ENCODE measurements at places on chromosomes 7 and 10.

DNA sequence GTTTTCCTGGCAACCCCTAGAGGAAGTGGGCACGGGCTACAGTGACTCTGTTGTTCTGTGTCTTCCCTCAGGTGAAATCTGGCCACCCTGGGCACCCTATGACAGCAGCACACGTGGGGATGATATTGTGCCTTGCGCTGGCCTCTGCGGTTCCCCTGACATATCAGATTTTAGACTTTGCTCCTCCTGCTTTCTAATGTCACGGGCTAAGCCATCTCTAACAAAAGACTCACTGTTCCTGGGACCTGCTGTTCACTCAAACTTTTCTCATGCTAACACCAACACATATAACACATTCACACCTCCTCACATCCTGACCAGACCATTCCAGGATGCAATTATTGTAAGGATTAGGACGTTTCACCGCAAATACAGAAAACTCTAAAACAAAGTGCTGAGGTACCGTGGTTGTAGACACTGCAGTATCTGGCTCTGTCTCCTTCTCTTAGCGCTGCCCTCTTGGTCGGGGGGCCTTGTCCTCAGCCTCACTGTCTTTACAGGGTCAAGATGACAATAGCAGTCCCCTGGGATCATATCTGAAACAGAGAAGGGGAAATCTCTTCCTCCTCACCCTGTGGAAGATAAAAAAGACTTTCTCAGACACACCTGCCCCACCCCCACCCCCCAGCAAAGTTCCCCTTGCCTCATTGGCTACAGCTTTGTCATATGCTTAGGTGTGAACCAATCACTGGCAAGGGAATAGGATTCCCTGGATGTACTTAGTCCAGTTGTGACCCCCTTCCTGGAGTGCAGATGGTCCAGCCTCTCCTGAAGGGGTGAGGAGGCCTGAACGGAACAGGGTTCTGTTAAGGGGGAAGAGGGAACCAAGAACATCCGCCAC, 14.1 kb downstream of the CHN2 start:
- DNase-seq: no peak

GRCh38 chr7:112060625-112061024, 145.6 kb downstream of the DOCK4 start:
- DNase-seq: no peak

DNA sequence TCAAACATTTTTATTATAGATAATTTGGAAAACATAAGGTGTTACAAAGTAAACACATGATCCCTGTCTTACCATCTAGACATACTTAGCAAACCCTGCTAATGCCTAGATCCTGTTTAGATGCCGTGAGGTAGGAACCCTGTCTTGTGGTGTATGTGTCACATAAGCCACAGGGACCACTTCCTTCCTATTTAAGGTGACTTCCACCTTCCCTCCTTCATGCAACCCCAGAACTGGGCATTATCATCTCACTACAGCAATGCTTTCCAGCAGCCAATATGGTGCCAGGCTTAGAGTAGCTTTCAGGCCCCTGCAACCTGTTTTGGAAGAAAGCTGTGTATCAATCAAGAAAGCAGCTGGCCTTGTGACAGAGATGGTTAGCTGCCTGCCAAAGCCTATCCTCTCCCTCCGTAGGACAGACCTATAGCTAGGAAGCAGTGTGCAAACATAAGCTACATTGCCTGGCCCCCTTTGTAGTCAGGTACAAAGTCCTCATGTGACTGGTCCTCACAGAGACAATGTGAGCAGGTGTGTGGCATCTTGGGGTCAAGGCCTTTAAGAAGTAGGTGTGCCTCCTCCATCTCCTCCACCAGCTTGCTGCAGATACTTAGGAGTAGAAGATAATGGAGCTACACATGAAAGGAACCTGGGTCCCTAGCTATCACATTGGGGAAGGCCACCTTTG, 146.8 kb downstream of the SPAG6 start:
- no peak for DNase-seq

- no peak for DNase-seq
Observed at GRCh38 chr7:81457852-81458522, 311.9 kb downstream of the HGF start.

DNA sequence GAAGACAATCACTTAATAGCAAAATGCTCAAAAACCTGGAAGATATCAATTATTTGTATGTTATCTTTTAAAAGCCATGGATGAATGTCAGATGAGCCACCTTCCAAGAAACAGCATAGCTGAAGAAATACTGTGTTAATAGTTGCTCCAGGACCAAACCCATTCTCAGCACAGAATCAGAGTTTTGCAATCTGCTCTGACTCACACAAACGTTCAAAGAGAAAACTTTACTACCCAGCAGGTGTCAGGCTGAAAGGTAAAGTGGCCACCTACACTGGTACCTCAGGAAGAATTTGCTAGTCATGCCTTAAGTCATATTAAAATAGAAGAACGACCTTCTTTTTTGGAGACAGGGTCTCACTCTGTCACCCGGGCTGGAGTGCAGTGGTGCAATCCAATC, 526.5 kb downstream of the PARD3 start:
- no peak for DNase-seq

DNA sequence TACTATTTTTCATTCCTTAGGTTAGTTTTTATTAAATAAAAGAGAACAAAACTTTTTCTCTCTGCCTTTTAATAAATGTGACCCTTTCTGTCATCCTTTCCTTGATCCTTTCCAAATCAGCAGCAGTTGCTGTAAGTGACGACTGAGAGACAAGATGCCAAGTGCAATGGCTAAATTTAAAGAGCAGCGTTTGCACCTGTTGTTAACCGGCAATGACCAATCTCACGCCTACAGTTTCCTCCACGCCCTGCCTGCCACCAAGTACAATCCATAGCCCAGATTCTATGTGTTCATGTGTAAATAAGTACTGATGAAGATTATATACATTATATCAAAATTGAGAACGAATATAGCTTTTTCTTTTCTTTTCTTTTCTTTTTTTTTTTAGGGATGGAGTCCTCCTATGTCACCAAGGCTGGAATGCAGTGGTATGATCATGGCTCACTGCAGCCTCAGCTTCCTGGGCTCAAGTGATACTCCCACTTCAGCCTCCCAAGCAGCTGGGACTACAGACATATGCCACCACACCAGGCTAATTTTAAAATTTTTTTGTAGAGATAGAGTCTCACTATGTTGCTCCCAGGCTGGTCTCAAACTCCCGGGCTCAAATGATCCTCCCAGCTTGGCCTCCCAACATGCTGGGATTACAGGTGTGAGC, 6.5 kb upstream of the MCU start:
- DNase-seq: no peak

- no peak for DNase-seq
Observed at GRCh38 chr7:119935418-119936025, 337.5 kb upstream of the KCND2 start.

DNA sequence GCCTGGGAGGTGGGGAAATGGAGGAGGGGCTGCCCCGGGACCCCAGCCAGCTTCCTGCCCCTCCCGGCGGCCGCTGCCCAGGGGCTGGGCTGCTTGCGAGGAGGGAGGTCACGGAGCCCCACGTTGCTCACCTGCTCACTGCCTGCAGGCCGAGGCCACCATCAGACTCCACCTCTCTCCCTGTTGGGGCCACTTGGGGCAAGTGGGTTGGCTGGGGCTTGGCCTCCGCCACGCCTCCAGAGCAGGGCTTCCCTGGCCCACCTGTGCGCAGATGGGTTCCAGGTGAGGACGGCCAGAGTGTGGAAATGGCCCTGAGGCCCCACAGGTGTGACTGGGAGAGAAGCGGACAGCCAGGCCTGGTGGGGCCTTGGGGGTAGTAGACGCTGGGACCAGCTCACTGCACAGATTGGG, 82.8 kb upstream of the DIP2C start:
- no peak for DNase-seq

GRCh38 chr7:2198206-2198605, 34.5 kb downstream of the MAD1L1 start:
- DNase-seq: no peak

DNA sequence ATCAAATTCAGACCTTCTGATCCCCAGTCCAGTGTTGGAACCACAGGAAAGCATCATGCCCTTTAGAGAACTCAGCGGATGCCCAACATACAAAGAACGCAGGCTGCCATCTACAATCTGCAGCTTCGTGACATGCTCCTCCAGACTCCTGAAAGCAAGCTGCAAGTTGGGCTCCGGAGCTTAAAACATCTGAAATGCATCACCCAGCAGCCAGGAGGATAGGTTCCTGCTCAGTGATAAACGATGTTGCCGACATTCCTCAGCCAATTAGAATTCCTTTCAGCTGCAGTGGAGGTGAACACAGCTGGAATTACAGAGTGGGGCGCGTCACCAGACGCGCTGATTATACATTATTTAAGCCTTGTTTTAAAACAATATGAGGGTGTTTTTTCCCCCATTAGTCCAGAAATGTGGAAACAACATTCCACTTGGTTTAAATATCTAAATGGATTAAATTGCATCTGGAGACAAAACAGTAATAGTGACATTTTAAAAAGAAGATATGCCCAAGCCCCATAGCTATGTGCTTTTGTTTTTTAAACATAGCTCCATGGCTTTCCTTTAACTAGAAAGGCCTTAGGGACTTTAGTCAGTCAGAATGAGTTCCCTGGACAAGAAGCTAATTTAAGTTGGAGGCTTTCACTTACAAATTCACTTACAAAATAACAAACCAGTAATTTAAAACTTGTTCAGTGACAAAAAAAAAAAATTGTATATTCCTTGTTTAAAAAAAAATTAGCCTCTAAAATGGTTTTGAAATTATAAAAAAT, 6.3 kb downstream of the SMURF1 start:
- no peak for DNase-seq

GRCh38 chr7:113921363-113921762, 2.6 kb upstream of the PPP1R3A start:
- DNase-seq: no peak

- no peak for DNase-seq
Observed at GRCh38 chr10:48838834-48839233, 100.8 kb downstream of the LRRC18 start.

DNA sequence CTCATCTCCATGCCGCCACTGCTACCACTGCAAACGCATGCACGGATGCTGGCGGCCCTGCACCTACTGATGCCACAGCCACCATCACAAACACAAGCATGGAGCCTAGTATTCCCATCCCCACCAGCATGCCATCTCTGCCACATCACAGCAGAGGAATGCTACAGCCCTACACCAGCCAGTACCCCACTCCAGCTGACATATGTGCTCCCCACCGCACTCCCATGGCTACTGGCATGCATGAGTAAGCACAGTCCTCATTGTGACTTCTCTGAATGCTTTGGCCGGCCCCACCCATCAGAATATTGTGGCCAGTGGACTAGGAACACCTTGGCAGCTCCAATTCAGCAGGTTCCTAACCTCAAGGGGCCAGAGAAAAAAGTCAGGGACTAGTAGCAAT, 705.5 kb downstream of the POM121L12 start:
- no peak for DNase-seq

DNA sequence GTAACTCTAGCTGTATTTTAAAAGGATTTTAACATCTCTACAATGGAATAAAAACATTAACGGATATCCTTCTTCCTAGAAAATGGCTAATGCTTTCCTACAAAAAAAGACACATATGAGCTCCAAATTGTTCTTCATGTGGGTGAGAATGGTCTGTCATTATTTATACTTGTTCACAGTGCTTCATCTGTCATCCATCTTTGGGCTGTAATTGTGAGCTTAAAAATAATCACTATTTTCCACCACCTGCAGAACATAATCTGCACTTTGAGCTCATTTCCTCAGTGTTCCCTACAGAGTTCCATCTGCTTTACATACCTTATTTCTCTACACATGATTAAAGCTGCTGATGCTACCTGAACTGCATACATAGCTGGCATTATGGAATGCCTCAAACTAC, 979.1 kb upstream of the C7orf33 start:
- DNase-seq: no peak

DNA sequence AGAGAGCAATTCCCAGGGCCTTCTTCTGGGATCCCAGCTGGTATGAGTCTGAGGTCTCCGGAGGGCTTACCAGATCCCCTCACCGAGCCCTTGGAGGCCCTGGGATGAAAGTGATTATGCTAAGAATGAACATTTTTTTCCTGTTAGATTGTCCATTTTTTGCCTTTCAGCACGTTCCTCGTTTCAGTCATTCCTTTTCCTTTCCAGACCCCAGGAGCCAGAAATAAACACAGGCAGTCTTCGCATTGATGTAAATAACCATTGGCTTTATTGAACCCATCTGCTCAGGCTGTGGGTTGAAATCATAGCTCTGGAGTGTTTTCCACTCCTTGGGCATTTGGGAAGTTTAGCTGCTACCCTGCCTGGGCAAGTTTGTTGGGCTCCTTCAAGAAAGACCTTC, 320.9 kb upstream of the AUTS2 start:
- DNase-seq: no peak

- DNase-seq: no peak
Observed at GRCh38 chr7:33807779-33808482, 97.4 kb upstream of the BMPER start.

- no peak for DNase-seq
Observed at GRCh38 chr10:7272008-7272407, 138.8 kb downstream of the SFMBT2 start.

DNA sequence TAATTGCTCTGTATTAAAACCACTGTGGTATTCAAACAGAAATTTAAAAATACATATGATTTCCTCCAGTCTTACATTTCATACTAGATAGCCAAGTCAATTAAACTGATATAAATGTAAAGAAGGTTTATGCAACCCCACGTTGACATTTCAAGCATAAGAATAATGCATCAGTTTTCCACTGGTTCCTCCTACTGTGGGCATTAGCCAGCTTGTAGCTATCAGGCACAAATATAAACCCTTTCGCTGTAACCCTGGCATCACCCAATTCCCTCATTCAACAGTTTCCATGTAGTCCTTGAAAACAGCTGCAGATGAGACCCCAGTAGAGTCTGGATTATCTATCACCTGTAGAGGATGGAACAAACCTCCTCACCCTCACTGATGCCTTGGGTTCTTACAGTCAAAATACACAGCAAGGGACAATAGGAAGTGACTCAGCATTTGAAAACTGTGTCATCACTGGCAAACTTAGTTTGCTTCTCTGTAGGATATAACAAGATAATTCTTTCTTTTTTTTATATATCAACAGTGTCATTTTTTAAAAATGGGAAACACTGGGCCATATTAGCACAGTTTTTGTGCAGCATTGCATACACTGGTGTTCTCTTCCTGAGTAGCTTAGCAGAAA, 113.0 kb downstream of the PDE1C start:
- no peak for DNase-seq

DNA sequence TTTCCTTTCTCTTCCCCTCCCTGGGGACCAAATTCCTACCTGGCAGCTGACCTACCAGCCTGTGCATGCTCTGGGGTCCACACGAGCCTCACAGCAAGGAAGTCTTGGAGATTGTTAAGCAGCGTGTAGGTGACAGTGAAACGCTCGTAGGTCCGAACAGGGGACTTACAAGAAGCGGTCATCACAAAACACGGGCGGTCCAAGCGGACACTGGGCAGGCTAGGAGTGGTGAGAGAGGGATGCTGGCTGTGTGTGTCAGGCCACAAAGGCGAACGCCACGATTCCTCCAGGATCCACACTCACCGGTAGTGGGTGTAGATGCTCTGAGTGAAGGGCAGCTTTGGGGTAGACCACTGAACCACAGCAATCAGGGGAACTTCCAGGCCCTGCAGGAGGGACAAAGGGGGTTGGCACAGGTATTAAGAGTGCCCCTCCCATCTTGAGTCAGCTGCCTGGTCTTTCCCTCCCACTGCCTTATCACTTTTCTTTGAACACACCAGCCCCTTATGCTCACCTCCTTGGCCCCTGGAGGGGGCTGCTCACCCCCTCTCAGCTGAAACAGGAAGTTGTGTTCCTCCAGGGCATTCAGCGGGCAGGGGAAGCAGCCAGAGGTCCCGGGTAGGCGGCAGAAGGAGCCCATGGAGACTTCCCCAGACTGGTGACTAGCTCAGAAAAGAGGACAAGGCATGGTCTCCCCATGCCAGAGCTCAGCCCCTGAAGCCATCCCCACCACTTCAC, 2.0 kb downstream of the TRAPPC14 start:
- no peak for DNase-seq

GRCh38 chr10:16952610-16953009, 135.4 kb upstream of the RSU1 start:
- no peak for DNase-seq
